Naive thymus-derived CD8-positive, alpha-beta T cell (primary cell): ENCODE measurements at places on chromosomes 7 and 10. TPM values are rescaled to one million over a fixed set of nuclear protein-coding genes. Genes with fewer than 3 reads are reported as not detected.

GRCh38 chr10:60032723-60033122 lies 126.4 kb upstream of the CCDC6 start:
- peak; percentile 19 for DNase-seq

- DNase-seq: peak; percentile 92
Measured at GRCh38 chr7:100626530-100627237, 14.3 kb downstream of the MOSPD3 start.

The EVX1 gene
- not detected for total RNA-seq

GRCh38 chr10:132209130-132209529 lies 22.4 kb downstream of the DPYSL4 start:
- DNase-seq: no peak

The SLC13A4 gene
- not detected for total RNA-seq

GRCh38 chr10:83633547-83633946 lies 505.8 kb upstream of the GHITM start:
- DNase-seq: no peak

DNA sequence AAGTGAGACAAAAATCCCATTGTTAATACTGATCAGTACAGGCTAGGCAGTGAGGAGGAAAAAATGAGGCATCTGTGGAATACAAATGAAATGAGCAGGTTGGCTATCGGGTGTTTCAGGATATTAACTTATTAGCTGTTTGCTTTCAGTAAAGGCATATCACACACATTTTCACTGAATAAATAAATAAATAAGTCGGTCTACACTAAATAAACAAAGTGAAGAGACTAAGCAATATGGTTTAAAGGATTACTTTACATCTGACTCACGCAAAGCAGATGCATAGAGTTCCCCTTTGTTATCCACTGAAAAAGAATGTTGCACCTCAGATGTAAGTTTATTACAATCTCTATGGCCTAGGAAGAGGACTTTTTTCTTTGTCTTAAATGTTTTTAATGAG lies 6.3 kb upstream of the SEMA3A start:
- DNase-seq: no peak

The SPDYE5 gene
- not detected for total RNA-seq

The ADIRF gene
- not detected for total RNA-seq

The ADGRA1 gene
- not detected for total RNA-seq

The AKR1E2 gene
- total RNA-seq: 12.7 TPM

GRCh38 chr10:102220612-102221011 lies 5.5 kb upstream of the ELOVL3 start:
- DNase-seq: no peak

GRCh38 chr10:78331391-78331922 lies 297.8 kb downstream of the RPS24 start:
- no peak for DNase-seq

DNA sequence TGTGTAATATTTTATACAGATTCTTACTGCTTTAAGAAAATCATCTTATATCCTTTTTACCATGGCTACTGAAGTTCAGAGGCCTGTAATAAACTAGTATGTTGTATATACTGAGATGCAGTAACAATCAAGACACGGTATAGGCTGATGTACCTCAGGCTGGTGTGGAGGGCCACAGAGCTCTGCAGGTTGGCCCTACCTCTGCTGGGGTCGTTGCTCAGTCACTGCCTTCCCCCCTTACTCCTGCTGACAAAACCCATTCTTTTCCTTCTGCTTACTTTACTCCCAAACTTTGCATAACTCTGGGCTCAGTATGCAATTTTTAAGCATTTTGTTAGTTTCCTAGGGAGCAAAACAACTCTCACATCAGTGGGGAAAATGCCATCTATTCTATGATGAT lies 200.1 kb upstream of the FOXP2 start:
- no peak for DNase-seq

DNA sequence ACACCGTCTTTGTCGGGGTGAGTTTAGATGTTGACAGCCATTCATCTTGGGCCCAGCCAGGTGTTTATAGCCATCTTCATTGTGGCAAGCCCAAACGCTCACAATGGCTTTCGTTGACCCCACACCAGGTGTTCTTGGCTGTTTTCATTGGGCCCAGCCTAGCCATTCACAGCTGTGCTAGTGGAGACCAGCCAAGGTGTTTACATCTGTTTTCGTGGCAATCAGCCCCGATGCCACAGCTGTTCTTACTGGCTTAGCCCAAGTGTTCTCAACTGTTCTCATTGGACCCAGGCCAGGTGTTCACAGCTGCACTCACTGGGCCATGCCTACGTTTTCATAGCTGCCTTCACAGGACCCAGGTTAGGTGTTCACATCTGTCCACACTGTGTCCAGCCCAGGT lies 7.7 kb downstream of the FRG2B start:
- DNase-seq: no peak

GRCh38 chr7:2115760-2116447 lies 116.8 kb downstream of the MAD1L1 start:
- DNase-seq: no peak

The MRLN gene
- total RNA-seq: not detected

DNA sequence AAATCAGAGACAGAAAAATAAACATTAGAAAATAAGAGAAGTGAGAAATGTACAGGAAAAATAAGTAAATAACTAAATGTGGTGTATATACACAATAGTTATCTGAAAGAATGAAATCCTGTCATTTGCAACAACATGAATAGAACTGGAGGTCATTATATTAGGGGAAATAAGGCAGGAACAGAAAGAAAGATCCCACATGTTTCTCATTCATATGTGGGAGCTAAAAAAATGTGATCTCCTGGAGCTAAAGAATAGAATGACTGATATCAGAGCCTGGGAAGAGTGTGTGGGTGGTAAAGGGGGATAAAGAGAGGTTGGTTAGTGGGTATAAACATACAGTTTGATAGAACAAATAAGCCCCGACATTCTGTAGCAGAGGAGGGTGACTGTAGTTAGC lies 27.3 kb downstream of the PLXDC2 start:
- DNase-seq: no peak

- DNase-seq: peak; percentile 78
Measured at GRCh38 chr7:141012044-141012685, 2.6 kb downstream of the MRPS33 start.

The PSMC2 gene
- total RNA-seq: 68.8 TPM

DNA sequence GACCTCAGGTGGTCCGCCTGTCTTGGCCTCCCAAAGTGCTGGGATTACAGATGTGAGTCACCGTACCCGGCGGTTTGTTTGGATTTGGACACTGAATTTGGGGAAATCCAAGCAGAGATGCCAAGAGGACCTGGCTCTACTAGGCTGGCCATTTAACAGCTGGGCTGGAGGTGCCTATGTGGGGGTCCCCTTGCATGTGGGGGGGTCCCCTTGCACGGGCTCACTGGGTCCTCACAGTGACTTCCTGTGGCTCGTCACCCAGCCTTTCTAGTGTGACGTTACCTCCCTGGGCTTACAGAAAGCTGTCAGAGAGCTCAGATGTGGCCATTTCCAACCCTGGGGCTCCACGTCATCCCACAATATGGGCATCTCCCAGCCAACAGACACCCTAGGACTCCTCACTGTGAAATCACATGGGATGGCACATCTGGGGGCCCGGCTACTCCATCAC lies 49.3 kb upstream of the GNA12 start:
- no peak for DNase-seq

The OR6B1 gene
- not detected for total RNA-seq

- no peak for DNase-seq
Measured at GRCh38 chr10:103915796-103916195, 2.2 kb downstream of the STN1 start.

- DNase-seq: no peak
Measured at GRCh38 chr7:36583318-36583717, 141.0 kb downstream of the AOAH start.

- no peak for DNase-seq
Measured at GRCh38 chr7:16839646-16840045, 34.8 kb upstream of the AGR2 start.

The MOGAT3 gene
- total RNA-seq: not detected

The LRRC61 gene
- 16.0 TPM for total RNA-seq
